ENCODE measurements at places on chromosomes 5 and 9.

GRCh38 chr5:91020065-91020800, 362.9 kb downstream of the ARRDC3 start:
- DNase-seq, result no peak

DNA sequence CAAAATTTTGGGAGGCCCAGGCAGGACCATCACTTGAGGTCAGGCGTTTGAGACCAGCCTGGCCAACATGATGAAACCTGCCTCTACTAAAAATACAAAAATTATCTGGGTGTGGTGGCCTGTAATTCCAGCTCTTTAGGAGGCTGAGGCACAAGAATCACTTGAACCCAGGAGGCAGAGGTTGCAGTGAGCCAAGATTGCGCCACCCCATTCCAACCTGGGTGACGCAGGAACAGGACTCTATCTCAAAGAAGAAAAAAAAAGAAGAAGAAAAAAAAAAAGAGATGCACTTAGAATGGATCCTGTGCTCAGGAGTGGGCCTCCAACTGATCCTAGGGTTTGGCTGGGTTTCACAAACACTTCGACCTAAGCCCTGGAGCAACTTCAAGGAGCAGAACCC, 45.1 kb downstream of the GLDC start:
- no peak for DNase-seq

DNA sequence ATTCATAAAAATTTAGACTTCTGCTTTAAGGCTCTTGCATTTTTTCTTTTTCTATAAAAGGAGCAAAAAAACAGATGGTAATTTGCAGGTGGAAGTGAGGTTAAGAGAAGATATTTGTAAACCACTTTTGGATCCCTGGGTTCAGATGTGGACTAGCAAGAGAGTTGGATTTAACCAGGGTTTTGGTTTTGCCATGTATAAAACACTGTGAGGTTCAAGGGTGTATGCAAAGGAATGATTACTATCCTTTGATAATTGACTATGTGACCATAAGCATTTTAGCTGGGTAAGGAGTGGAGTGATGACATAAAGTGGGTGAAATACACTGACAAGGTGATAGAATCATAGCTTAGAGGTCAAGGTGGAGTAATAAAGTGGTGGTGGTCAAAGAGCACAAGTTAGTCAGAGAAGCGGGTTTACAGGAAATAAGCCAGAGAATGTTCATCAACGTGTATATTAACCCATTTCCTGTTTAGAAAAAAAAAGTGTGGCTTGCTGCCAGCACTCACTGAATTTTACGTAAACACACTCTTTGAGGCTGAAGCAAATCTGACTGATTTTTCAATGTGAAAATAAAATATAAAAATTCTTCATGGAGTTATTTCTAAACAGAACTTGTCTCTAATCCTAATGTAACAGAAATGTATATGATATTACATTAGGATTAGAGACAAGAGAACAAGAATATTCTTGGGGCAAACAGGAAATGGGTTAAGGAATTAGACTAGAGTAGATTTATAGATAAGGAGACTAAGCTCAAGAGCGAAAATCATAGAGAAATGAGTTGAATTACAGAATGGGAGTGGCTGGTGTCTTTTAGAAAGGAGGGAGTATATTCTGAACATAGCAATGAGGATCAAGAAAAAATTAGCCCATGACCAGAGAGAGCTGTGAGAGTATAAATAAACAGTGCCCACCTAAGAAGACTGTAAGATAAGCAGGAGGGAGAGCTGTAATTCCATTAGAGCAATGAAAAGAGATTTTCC, 74.5 kb downstream of the CDKN2A start:
- no peak for DNase-seq

DNA sequence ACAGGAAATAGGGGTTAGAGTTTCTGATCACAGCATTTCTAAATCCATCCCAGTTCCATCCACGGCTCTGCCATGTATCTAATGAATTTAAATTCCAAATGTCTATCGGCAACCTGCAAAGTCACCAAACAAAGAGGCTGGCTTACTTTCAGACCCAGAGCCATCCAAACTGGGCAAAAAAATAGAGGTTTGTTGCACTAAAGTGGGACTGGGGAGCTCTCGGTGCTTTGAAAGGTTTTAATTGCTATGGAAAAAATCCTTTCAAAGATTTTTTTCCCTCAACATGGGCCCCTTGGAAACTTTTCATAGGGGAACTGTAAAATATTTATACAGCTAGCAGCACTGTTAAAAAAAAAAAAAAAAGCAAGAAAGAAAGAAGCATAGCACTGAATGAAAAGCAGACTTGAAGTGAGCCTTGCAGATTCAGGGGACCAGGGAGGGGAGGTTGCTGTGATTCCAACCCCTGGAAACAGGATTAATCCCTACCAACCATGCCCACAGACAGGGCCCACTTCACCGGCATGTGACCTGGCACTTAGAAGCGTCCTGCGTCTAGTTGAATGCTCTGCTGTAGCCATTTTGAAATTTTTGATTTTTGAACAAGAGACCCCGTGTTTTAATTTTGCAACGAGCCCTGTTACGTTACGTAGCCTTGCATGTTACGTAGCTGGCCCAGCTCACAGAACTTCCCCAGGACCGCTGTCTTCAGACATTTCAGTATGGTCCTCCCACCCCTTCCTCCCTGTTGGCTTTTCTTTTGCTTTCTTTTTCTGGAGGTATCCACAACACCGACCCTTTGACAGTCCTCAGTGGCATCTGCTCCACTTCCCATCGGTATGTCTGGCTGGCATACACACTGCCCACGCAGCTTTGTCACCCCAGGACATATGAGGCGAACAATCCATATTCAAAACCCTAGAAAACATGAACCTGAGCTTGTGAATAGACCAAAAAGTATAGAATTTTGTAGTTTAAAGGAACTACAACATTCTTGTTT, 105.3 kb upstream of the NFIB start:
- DNase-seq, result no peak

DNA sequence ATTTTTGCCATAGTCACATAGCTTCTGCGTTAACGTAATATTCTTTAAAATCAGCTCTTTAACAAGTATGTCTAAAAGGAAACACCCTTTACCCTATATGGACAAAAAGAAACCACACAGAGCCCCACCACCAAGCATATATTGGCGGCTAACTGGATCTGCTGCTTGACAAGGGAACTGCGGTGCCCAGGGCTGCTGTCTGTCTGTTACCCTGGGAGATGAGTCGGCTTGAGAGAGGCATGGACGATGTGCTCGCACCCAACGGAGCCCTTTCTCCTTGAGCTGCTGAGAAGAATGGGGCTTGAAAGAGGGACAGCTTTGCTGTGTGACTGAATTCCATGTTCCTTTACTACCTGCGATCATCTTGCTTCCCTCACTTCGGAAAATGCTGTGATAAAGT, 158.6 kb upstream of the SHB start:
- DNase-seq, result no peak

GRCh38 chr9:23015557-23015956, 568.9 kb downstream of the DMRTA1 start:
- no peak for DNase-seq

- DNase-seq, result no peak
These were observed 19.1 kb downstream of the GLRA1 start for GRCh38 chr5:151905557-151905961.

GRCh38 chr9:35835216-35835632, 6.2 kb downstream of the TMEM8B start:
- no peak for DNase-seq

- no peak for DNase-seq
These were observed 59.3 kb upstream of the CD180 start for GRCh38 chr5:67255881-67256280.

DNA sequence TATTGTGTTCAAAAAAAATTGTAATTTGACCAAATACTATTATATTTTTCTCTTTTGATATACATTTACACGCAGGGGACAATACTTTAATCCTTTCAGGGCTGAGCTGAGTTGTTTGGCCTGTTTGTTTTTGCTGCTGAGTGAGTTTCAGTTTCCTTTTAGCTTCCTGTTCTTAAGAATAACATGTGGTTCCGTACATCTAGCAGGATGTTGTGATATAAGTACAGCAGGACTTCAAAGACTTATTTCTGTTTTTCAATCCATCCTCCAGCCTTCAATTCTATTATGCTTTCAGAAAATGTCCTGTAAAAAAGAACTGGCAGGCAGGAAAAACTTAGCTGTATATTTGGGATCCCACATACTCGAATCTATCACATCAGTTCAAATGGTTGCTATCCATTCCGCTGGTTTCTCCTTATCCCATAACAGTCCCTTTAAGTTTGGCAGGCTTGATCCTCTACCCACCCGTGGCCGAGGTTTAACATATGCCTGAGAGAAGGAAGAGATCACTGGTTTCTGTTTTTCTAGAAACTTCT, 1037.3 kb upstream of the ACO1 start:
- DNase-seq, result no peak

DNA sequence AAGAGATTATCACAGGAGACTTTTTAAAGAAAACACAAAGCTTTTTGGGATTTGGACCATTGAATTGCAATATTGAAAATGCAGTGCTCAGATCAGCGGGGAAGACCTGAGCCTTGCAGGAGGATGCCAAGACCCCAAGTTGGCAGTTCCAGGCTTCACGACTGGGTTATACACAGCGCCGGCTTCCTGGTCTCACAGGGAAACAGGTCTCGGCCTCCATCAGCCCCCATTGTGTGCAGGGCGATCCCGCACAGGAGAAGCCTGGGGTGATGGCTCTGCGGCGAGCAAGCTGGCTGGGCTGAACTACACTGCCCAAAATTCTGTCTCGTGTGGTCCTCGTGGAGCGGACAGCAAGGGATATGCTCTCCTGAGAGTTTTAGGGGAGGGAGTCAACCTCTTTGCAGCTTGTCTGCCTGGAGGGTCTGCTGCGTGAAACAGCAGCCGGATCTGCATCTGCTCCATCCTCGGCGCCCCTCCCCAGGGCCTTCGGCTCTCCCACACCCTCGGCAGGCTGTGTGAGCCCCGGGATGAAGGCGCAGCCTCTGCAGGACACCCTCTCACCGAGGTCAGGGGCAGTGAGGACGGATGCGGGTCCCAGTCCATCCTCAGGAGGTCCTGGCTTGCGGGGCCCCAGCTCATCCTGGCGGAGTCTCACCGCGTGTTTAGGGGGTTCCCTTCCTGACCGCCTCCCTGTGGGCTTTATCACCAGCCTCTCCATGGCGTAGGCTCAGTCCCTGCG, 60.6 kb downstream of the NSUN2 start:
- DNase-seq, result no peak

DNA sequence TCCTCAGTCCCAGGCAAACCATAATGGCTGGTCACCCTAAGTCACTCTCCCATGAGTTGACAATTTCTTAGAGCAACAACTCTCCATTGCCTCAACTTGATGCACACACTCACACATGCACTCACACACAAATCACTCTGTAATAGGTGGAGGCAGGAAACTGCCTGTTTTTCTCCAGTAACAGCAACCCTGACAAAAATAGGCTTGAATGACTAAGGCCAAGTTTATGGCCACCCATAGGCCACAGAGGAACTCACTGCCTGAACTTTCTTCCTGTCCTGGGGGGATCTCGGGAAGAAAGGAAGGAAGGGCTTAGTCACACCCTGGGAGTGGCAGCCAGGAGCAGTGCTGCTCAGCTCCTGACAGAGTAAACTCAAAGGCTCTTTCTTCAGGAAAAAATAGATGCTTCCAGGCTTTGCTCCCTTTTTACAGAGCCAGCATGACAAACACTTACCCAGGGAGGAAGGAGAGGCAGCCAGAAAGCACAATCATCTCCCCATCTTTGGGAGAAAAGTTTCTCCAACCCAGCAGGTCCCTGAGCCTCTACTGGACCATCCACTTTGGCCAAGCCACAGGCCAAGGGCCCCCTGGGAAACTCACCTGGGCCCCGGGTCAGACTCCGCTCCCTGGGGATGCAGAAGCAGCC, 368 bp downstream of the SH3TC2 start:
- DNase-seq, result no peak

- no peak for DNase-seq
These were observed 78.0 kb upstream of the FBXL7 start for GRCh38 chr5:15421921-15422412.

DNA sequence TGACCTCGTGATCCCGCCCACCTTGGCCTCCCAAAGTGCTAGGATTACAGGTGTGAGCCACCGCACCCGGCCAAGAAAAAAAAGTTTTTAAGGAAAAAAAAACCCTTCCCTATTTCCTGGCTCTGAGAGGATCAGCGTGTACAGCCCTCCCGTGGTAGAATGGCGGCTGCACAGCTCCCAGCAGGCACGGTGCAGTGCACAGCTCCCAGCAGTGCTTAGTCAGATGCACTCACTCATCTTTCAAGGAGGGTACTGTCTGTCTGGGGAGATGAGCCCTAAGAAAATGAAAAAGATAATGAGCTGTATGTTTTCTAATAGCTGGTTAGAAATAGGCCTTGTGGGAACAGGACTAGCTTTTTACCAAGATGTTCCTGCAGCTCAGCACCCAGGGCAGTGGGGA, 36.7 kb upstream of the SLC2A8 start:
- no peak for DNase-seq

DNA sequence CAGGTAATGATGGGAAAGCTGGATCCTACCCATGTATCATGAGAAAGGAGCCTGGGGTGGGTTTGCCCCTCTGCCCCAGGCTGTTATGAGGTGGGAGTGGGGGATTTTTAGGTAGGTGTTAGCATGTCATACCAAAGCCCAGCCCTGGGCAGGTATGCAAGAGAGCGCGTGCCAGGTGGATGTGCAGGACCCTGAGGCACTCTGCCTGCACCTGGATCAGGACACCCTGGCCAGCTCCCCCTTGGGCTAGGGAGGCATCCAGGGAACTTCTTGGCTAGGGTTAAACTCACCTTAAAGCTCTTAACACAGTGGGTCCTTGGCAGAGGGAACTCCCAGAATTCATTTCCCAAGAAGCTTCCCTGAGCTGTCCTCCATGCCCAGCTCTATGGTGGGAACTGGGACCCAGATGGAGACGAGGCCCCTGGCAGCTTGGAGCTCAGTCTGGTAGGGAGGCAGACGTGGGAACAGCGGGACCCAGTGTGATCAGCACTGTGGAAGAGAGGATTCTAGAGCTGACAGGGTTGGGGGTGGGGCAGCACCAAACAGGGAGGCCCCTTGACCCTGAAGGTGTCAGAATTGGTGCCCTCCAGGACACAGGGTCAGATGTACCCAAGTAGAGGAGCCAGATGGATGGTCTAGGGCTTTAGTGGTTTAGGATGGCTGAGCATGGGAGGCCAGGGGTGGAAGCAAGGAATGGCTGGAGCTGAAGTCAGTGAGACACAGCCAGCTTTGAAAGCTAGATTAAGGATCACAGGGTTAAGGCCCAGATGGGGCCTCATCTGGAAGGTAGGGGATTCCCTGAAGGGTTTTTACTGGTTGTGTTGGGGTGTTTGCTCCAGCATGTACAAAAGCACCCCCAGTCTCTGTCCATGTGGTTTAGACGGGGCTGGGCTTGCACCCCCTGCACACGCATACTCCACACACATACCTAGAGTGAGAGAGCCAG, 2.2 kb upstream of the PRR7 start:
- DNase-seq, result no peak

- no peak for DNase-seq
These were observed 15.0 kb upstream of the IL12B start for GRCh38 chr5:159345336-159345735.

GRCh38 chr9:115668521-115668920, 485.1 kb upstream of the PAPPA start:
- no peak for DNase-seq

- no peak for DNase-seq
These were observed 65.2 kb downstream of the TMC1 start for GRCh38 chr9:72586388-72587130.

Data from stimulated activated CD4-positive, alpha-beta T cell treated with anti-CD3 and anti-CD28 coated beads, TNF-alpha, amount 100 ng/mL, for 1 hour (primary cell).